ENCODE measurements at places on chromosomes 1 and 21. TPM values are rescaled to one million over a fixed set of nuclear protein-coding genes. Genes with fewer than 3 reads are reported as not detected.

DNA sequence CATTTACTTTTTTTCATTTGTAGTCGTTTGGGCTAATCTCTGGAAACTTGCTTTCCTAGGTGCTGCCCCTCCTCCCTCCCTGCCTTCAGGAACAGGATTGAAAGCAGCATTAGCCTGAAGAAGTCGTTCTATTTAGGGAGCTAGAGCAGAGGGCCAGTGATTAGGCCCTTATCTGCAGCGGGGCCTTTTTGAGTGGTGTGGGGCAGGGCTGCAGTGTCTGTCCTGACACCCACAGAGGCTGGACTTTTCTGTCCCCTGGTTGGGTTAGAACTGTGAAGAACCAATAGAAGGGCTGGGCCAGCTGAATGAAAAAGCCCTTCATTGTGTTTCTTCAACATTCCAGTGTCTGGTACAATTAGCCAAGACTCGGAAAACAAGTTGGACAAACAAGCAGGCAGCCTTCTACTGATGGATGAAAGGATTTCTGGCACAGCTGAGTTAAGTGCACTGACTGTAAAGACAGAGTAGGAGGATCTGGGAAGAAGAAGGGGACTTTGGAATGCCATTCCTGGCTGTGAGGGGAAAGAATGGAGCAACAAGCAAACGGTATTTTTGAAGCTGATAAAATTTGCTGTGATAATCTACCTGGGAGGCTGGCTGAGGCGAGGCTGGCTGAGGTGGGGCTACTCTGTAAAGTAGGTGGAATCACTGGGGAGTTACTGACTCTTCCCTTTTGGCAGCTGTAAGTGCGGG lies 9.7 kb downstream of the MACF1 start:
- H3K36me3 ChIP-seq, result no peaks in the 10 kb centered on the region
- H3K27me3 ChIP-seq, result no peaks in the 10 kb centered on the region
- peaks cover 59% of the 10 kb centered on the region for H3K4me1 ChIP-seq
- DNase-seq, result no peak
- H3K4me3 ChIP-seq, result no peak overlapping the region

GRCh38 chr1:192527950-192528349 lies 47.6 kb upstream of the RGS1 start:
- peaks cover 72% of the 10 kb centered on the region for H3K4me1 ChIP-seq
- no peak overlapping the region for H3K4me3 ChIP-seq
- peaks cover 2% of the 10 kb centered on the region for H3K36me3 ChIP-seq
- no peak overlapping the region for H3K27ac ChIP-seq
- no peaks in the 10 kb centered on the region for H3K27me3 ChIP-seq
- no peak for DNase-seq

DNA sequence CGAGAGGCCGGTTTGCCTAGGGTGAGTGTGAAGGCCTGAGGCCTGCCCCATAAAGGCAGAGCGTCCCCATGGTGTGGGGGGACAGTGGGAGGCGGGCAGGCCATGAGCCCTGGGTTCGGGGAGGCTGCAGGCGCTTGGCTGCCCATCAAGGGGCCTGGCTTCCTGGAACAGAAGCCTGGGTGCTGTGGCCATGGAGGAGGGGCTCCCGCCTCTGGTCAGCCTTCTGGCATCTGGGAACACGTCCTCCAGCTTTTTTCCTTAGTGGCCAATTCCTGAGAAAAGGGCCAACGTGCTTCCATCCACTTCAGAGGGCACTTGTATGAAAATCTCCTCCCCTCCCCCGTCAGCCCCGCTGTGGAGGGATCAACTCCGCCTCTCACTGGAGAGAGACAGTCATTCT lies 58.7 kb downstream of the PRDM16 start:
- no peak overlapping the region for H3K4me3 ChIP-seq
- H3K36me3 ChIP-seq, result no peaks in the 10 kb centered on the region
- H3K27ac ChIP-seq, result no peak overlapping the region
- H3K4me1 ChIP-seq, result peaks cover 16% of the 10 kb centered on the region
- no peaks in the 10 kb centered on the region for H3K27me3 ChIP-seq
- DNase-seq, result no peak

Gene OPTC
- not detected for total RNA-seq

DNA sequence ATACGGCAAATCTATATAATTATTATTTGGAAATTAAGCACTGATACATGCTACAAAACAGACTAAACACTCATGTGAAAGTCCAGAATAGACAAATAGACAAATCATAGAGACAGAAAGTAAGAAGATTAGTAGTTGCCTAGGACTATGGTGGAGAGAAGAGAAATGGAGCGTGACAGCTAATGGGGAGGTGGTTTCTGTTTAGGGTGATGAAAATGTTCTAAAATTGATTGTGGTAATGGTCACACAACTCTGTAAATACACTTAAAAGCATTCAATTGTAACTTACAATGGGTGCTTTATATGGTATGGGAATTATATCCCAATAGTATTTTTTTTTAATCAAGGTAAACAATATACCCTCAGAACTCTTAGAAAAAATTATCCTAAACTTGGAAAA lies 20.4 kb upstream of the ITLN2 start:
- DNase-seq, result no peak
- no peak overlapping the region for H3K4me3 ChIP-seq
- peaks cover 34% of the 10 kb centered on the region for H3K27me3 ChIP-seq
- no peak overlapping the region for H3K27ac ChIP-seq
- H3K36me3 ChIP-seq, result no peaks in the 10 kb centered on the region

GRCh38 chr1:14630986-14631385 lies 32.5 kb downstream of the KAZN start:
- H3K4me3 ChIP-seq, result no peak overlapping the region
- DNase-seq, result no peak
- no peaks in the 10 kb centered on the region for H3K36me3 ChIP-seq
